ENCODE measurements at places on chromosomes 12 and 14. TPM values are rescaled to one million over a fixed set of nuclear protein-coding genes. Genes with fewer than 3 reads are reported as not detected.

Gene AQP2
- not detected for total RNA-seq

Gene CFL2
- total RNA-seq: 55.2 TPM

Gene CCDC175
- not detected for total RNA-seq

Gene SLCO1B1
- total RNA-seq: 0.32 TPM

Gene IFT81
- total RNA-seq: 9.0 TPM

Gene DLGAP5
- total RNA-seq: 72.8 TPM

Gene TRIM9
- 4.6 TPM for total RNA-seq

Gene RNU6-8
- total RNA-seq: not detected

Gene ANO4
- total RNA-seq: 1.7 TPM

Gene KRT5
- total RNA-seq: 0.44 TPM

Gene FAR2
- total RNA-seq: 9.7 TPM

Gene CNTN1
- total RNA-seq: 3.0 TPM

Gene ARHGAP9
- total RNA-seq: 0.84 TPM

Gene RNASE1
- total RNA-seq: 3.3 TPM

Gene ANKRD33
- not detected for total RNA-seq

Gene CLECL1
- total RNA-seq: not detected

Gene RECQL
- 21.3 TPM for total RNA-seq

Gene DPY19L2
- not detected for total RNA-seq

Gene CCDC177
- total RNA-seq: not detected

Gene RIPK3
- not detected for total RNA-seq

Gene WBP11
- total RNA-seq: 67.4 TPM

Gene B4GALNT1
- 31.3 TPM for total RNA-seq

Gene KRT75
- not detected for total RNA-seq

Gene SYNDIG1L
- total RNA-seq: not detected

Gene FGF23
- not detected for total RNA-seq

Gene CIT
- total RNA-seq: 54.2 TPM

Gene PRR4
- 2.2 TPM for total RNA-seq

Gene GPRC5D
- not detected for total RNA-seq

Gene SLC6A13
- 0.39 TPM for total RNA-seq

Gene PARP11
- 2.7 TPM for total RNA-seq

Gene CLMN
- total RNA-seq: 33.4 TPM

Gene KRT2
- total RNA-seq: not detected

Gene GSC
- total RNA-seq: not detected

Gene TMEM132D
- not detected for total RNA-seq

Gene PLEKHG7
- not detected for total RNA-seq

Gene LRP1
- 12.0 TPM for total RNA-seq

Gene SLC5A8
- total RNA-seq: not detected

Gene PLCZ1
- not detected for total RNA-seq

Gene HOXC4
- total RNA-seq: 1.5 TPM

Gene CCDC88C
- 20.8 TPM for total RNA-seq

Gene CYP27B1
- 11.6 TPM for total RNA-seq

Gene COX6A1
- 464 TPM for total RNA-seq

Gene ENDOU
- total RNA-seq: not detected

Gene OR4Q3
- total RNA-seq: not detected

Gene KCNC2
- not detected for total RNA-seq

Gene LYSET
- total RNA-seq: 19.5 TPM

Gene ESPL1
- total RNA-seq: 50.3 TPM

Gene ACSM4
- total RNA-seq: not detected

Gene STON2
- 4.1 TPM for total RNA-seq

Gene CIROP
- not detected for total RNA-seq

Gene LBHD2
- not detected for total RNA-seq

Gene SLC38A4
- total RNA-seq: not detected

Gene DIO3
- 0.34 TPM for total RNA-seq

Gene KDM5A
- 49.0 TPM for total RNA-seq

Gene REP15
- total RNA-seq: 0.86 TPM

Gene GPR84
- total RNA-seq: not detected

All from HCT116 (cell line).